ENCODE measurements at places on chromosomes 7 and 10.

DNA sequence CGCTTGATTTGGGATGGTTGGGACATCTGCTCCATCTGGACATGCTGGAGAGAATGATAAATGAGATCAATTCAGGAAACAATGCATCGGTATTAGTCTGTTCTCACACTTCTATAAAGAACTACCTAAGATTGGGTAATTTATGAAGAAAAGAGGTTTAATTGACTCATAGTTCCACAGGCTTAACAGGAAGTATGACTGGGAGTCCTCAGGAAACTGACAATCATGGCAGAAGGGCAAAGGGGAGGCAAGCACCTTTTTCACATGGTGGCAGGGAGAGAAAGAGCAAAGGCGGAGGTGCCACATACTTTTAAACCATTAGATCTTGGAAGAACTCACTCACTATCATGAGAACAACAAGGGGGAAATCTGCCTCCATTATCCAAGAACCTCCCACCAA is 16.8 kb upstream of the TSPAN12 start:
- no peak for DNase-seq

DNA sequence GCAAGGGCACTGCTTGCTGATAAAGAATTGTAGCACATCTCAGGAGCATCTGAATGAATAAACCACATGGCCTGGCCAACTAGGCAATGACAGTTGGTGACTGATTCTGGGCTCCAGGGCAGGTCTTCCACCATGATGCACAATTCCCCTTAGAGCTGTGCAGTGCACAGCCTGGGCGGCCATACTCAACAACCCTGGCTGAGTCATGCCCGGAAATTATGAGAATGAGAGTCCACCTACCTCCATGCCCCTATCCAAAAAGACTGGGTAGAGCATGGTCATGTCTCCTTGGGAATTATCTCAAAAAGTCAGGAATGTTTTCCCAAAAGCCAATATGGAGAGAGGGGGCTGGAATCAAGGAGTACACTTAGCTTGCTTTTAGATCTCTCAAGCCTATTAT is 425.6 kb downstream of the PLXNA4 start:
- DNase-seq, result no peak

- DNase-seq, result peak; percentile 2
These were observed 6.1 kb downstream of the NPY start for GRCh38 chr7:24290004-24290641.

- no peak for DNase-seq
These were observed 19.4 kb upstream of the PDGFA start for GRCh38 chr7:538764-539685.

GRCh38 chr7:154871507-154871906 is 131.4 kb downstream of the PAXIP1 start:
- DNase-seq, result peak; percentile 54

- DNase-seq, result no peak
These were observed 97.9 kb downstream of the TMEM168 start for GRCh38 chr7:112692333-112692732.

- DNase-seq, result no peak
These were observed 13.0 kb downstream of the ANTXRL start for GRCh38 chr10:46299536-46300369.

- no peak for DNase-seq
These were observed 25.0 kb downstream of the VTI1A start for GRCh38 chr10:112471878-112472487.

GRCh38 chr10:4806534-4806933 is 19.5 kb upstream of the AKR1E2 start:
- DNase-seq, result no peak

DNA sequence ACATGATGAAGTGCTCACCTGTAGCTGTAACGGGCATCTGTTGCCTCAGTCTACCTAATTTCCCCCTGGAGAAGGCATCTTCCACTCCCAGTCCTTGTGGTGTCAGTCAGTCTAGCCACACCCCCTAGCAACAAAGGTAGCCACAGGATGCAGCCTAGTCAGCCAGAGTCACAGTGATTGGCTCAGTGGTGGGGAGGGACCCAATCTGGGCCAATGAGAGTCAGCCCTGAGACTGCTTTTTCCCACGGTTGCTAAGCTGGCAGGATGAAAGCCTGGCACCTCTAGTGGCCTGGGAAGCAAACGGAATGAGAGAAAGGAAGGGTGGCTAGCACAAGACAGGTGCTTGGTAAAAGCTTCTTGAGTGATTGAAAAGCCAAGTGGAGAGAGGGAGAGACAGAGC is 118.6 kb downstream of the SH3PXD2A start:
- no peak for DNase-seq

- no peak for DNase-seq
These were observed 226.4 kb downstream of the AGMO start for GRCh38 chr7:15335390-15335789.

- DNase-seq, result no peak
These were observed 79.2 kb downstream of the GNAI1 start for GRCh38 chr7:80213814-80214213.

DNA sequence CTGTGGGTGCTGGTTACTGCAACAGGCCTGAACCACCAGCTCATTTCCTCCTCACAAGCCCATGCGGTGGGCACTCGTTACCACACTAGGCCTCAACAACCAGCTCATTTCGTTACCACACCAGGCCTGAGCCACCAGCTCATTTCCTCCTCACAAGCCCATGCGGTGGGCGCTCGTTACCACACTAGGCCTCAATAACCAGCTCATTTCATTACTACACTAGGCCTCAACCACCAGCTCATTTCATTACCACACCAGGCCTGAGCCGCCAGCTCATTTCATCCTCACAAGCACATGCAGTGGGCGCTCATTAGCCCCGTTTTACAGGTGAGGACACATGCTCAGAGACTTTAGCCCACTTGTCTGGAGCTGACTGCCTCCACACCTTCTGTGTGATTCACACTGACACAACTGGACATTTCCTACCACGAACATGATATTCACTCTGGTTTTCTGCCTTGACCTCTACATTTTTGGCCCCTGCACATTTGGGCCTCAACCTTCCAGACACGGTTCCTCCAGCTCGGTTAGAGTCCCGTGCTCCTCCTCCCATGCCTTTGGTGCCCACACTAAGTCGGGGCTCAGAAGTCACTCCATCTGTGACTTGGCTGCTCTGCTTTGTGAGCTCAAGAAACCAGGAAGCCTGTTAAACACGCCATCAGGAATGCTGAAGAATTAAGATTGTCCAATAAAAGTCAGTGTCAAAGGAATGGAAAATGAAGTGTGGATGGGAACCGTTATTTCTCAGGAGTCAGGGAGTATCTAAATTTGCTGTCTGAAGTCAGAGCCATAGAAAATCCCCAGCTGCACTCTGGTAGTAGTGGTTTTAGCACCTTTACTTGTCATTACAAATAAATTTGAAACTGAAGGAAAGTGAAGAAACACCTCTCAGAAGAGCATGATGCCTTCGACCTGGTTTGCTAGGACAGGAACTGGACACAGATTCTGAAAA is 55.8 kb upstream of the LANCL2 start:
- no peak for DNase-seq

DNA sequence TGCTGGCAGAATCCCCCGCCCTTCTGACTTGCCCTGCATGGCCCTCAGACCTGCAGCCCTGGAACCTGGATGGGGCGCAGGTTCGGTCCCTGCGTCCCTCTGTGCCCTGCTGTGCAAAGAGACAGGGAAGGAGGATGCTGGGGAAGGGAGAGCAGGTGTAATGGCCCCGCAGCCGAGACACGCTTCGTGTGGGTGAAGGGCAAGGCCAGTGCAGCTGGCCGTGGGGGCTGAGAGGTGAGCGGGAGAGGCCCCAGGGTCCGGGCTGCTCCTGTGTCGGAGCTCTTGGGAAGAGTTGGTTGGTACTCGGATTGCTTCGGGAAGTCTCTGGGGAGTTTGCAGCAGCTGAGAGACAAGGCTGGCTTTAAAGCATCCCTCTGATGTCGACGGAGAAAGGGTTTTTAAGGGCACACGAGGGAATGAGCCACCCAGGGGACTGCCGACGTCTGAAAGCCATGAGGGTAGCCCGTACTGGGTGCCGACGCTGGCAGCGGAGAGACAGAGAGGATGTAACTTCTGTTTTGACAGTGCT is 6.5 kb downstream of the ELFN1 start:
- no peak for DNase-seq

DNA sequence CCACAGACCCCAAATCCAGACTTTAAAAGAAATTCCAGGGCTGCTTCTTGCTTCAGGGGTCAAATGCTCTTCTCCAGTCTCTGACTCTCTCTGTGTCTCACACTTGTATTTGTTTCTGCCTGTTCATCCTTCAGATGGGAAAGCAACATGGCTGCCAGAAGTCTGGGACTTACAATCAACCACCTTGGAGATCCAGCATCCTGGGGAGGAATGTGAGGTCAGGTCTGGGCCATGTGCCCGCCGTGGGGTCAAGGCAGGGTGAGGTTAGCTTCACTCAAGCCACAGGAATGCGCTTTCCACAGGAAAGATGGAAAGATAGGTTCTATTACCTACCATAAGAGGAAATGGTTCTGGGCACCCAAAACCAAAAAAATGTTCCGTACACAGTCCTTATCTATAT is 34.3 kb upstream of the NPVF start:
- no peak for DNase-seq

- DNase-seq, result no peak
These were observed 66.1 kb upstream of the PDZD8 start for GRCh38 chr10:117441361-117441760.

- DNase-seq, result no peak
These were observed 45.9 kb upstream of the TNRC18 start for GRCh38 chr7:5469375-5470166.

DNA sequence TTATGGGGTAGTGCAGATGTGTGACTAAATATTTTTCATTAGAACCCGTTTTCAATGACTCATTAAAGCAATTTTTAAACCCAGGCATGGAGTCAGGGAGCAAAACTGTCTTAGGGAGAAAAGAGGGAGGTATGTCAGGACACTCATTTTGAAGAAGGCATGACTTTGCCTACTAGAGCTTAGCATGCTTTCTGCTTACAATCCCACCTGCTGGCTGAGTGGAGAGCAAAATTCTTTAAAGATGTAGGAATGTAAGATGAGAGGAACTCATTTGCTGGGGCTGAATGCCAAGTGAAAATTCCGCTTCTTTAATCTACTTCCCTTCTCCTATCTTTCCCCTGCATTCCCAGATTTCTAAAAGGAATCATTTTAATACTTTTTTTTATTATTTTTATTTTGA is 232.6 kb downstream of the GALNT17 start:
- DNase-seq, result no peak

GRCh38 chr10:44316187-44316921 is 68.5 kb downstream of the CXCL12 start:
- DNase-seq, result no peak

GRCh38 chr7:156829669-156830336 is 63.2 kb downstream of the LMBR1 start:
- DNase-seq, result no peak

DNA sequence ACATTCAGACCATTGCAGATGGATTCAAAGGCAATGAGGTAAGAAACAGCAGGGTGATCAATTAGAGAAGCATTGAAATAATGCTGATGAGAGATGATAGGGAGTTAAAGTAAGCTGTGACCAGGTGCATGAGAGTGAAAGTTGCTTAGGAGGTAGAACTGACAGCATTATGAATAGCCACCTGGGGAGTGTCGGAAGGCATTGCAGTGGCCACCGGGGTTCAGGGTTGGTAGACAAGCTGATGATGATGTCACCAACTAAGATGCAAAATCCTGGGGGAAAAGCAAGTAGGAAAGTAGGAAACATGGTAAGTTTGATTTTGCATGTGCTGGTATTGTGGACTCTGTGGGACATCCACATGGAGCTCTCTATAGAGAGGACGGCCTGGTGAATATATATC is 211.9 kb upstream of the ETV1 start:
- DNase-seq, result no peak

- DNase-seq, result no peak
These were observed 34.5 kb downstream of the PAXIP1 start for GRCh38 chr7:154968336-154969001.

GRCh38 chr7:24910551-24911212 is 69.3 kb downstream of the OSBPL3 start:
- DNase-seq, result no peak

- no peak for DNase-seq
These were observed 199.5 kb downstream of the REEP3 start for GRCh38 chr10:63720676-63721075.

- DNase-seq, result no peak
These were observed 105.6 kb downstream of the APBB1IP start for GRCh38 chr10:26543567-26544306.

DNA sequence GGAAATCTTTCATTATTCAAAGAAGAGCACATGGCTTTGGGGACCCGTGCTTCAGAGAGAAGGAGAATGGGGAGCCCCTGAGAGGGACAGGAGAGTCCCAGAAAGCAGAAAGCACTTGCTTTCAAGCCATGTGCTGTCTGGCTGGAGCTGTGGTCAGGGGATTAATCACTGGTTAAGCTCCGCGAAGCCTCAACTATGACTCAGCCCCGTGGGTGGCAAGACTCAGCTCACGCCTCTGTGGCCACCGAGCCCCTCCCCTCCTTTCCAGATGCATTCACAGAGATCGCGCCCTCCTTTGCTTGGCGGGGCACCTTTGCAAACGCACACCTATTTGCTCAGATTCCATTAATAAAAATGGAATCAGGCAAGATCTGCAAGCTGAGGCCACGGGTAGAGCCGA is 202.9 kb upstream of the TCERG1L start:
- no peak for DNase-seq

DNA sequence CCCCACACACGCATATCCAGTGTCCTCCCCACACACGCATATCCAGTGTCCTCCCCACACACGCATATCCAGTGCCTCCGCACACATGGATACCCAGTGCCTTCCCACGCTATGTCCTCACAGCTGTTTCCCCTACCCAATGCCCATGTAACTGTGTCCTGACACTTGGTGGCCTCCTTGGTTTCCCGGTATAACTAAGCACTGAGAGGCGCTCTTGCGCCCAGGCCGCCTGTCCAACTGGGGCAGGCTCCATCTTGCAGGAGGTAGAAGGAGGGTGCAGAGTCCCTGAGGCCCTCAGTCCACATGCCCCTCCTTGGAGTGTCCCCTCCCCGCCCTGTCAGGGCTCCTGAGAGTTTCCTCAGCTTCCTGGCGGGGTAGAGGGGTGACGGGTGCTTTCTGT is 535.6 kb downstream of the DNAJB6 start:
- DNase-seq, result no peak

GRCh38 chr10:119350502-119351097 is 143.2 kb downstream of the GRK5 start:
- DNase-seq, result no peak

DNA sequence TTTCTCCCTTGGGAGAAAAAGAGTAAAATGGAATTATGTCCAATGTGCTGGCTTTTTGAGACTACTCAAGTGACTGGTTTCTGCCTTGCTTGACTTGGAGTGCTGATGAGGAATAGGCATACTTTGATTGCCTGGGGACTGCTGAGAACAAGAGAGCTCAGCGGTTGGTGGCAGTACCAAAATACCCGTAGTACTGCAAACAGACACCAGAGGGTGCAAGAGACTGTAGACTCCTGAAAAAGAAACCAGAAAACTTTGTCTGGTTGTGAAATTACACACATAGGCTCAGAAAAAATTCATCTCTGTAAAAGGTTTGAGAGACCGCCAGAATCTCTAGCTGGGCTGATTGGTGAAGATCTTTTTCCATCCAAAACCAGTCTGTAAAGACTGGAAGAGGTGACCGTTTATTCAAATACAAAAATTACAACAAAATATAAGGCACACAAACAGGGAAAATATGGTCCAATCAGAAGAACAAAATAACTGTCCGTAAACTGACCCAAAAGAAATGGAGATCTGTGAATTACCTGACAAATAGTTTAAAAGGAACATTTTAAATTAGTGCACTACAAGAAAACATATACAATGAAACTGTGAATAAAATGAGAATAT is 18.5 kb downstream of the BICC1 start:
- DNase-seq, result no peak
